ENCODE measurements at places on chromosomes 11 and 22.

- DNase-seq: no peak
These were observed 794 bp upstream of the FXYD6 start for GRCh38 chr11:117877120-117877784.

DNA sequence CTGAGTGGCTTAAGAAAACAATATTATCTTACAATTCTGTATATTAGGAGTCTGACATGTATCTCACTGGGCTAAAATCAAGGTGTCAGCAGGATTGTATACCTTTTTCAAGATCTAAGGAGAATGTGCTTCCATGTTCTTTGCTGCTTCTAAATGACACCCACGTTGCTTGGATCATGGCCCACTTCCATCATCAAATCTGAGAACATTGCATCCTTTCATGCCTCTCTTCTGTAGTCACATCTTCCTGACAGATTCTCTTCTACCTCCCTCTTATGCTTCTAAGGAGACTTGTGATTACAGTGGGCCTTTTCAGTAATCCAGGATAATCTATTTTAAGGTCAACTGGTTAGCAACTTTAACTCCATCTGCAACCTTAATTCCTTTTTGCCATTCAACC lies 499.4 kb downstream of the FAM181B start:
- no peak for DNase-seq

DNA sequence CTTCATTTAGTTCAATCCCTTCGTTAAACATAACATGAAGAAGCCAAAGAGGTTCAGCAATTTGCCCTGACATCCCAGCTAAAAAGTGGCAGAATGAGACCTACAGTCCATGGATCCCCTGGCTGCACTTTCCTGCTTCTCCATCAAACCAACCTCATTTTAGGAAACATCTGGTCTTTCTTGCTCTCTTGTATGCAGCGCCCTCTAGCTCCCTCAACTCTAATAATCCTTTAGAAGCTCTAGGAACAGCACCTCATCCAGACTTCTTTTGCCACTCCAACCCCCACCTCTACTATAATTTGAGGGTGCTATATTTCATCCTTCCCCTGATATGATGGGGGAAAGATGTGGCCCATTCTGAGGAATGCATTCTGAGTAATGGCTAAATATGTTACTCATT lies 7.4 kb downstream of the CNTF start:
- peak; percentile 2 for DNase-seq

GRCh38 chr22:24465566-24465965 lies 29.6 kb upstream of the UPB1 start:
- DNase-seq: no peak
